Mammary epithelial cell (primary cell): ENCODE measurements at places on chromosomes 12 and 14. TPM values are rescaled to one million over a fixed set of nuclear protein-coding genes. Genes with fewer than 3 reads are reported as not detected.
A peak's percentile ranks its signal among the peaks of the same experiment; 100 is the strongest.

GRCh38 chr12:19998411-19998810 is 369.9 kb upstream of the PDE3A start:
- DNase-seq, result no peak

GRCh38 chr12:128829861-128830504 is 6.2 kb upstream of the SLC15A4 start:
- DNase-seq, result no peak

The INSM2 gene
- not detected for total RNA-seq

GRCh38 chr14:24327303-24327702 is 7.6 kb downstream of the ADCY4 start:
- DNase-seq, result no peak

The RPL10L gene
- not detected in 2 replicates for total RNA-seq

The TEX52 gene
- total RNA-seq, result not detected in 2 replicates

The CD163 gene
- total RNA-seq, result not detected in 2 replicates

The GPX2 gene
- total RNA-seq, result 3.3 and 22.0 TPM in 2 replicates

- DNase-seq, result no peak
Measured at GRCh38 chr12:100800723-100801122, 6.1 kb downstream of the ANO4 start.

The NKX2-1 gene
- total RNA-seq, result not detected

- no peak for DNase-seq
Measured at GRCh38 chr14:47676315-47676617, 861 bp upstream of the MDGA2 start.

- DNase-seq, result no peak
Measured at GRCh38 chr14:101074196-101075024, 170.9 kb upstream of the RTL1 start.

DNA sequence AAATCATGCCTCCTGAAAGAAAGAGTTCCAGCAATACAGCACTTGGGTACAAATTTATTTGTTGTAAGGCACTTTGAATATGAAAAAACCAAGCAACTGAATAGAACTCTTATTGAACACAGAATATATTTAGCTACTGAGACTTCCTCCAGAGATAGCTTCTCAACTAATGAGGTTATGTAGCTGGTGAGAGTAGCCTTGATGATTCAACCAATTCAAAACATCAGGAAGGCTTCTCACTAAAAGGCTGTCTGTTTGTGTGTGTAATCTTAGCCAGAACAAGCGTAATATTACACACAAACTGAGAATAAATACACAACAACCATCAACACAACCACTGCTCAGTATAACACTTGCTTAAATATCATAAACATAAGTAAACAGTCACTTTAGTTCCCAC is 20.4 kb downstream of the EIF2B2 start:
- no peak for DNase-seq

DNA sequence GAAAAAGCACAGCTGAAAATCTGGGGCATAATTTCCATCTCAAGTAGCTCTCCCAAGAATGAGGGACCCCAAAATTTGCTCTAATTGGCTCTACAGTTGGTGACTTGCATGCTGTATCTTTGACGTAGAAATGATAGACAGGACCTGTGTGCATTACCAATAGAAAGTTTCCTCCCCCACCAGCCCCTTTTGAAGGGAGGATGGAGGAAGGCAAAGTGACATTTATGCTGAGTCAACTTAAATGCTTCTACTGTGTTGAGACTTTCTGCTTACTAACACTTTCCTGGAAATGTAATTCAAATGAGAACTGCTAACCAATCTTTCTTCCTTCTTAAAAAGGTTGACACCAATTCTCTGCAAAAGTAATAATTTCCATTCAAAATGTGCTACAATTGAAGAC is 31.9 kb downstream of the TSPAN8 start:
- no peak for DNase-seq

DNA sequence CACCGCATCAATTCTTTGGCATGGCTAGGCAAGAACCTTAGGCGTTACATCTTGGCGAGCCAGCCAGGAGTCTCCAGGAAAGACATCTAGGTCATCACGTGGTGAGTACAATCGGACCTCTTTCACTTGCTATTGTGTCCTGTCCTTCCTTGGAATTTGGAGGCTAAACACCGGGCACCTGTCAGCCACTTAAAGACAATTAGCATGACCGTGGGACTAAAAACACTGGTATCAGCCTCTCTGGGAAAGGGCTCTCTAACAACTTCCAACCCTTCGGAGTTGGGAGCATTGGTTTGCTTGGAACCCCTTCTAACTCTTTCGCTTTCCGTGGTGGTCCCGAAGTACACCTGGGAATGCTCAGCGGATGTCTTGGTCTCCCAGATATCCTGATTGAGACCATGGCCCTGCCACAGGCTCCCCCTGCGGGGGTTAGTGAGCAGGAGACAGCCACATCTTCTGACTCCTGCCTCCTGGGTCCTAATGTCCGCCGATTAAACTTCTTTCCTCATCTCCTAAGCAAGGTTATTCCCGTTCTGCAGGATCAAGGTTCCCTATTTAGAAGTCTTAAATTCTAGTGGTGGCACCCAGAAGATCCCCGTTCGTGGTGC is 971.7 kb downstream of the FSCB start:
- DNase-seq, result no peak

DNA sequence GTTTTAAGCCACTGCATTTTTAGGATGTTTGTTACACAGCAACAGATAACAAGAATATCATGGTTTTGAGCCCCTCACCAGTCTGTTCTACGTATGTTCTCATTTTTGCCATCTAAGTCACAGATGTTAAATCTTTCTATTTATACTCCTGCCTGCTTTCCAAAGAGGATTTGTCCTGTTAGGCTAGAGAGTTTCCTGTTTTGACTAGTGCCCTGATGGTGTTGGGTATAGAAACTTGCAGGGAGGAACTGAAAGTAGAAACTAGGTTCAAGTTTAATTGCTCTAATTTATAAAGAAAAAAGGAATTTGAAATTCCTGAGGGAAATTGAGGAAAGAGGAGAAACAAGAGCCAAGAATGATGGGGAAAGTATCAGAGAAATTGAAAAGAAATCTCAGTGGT is 74.4 kb upstream of the COCH start:
- DNase-seq, result no peak

GRCh38 chr12:50112456-50113218 is 601 bp downstream of the COX14 start:
- no peak for DNase-seq

GRCh38 chr14:82879949-82880535 is 1346.4 kb upstream of the SEL1L start:
- DNase-seq, result no peak

The ABCC9 gene
- total RNA-seq, result under 0.01 TPM

- no peak for DNase-seq
Measured at GRCh38 chr14:84162633-84163032, 1367.3 kb upstream of the FLRT2 start.

DNA sequence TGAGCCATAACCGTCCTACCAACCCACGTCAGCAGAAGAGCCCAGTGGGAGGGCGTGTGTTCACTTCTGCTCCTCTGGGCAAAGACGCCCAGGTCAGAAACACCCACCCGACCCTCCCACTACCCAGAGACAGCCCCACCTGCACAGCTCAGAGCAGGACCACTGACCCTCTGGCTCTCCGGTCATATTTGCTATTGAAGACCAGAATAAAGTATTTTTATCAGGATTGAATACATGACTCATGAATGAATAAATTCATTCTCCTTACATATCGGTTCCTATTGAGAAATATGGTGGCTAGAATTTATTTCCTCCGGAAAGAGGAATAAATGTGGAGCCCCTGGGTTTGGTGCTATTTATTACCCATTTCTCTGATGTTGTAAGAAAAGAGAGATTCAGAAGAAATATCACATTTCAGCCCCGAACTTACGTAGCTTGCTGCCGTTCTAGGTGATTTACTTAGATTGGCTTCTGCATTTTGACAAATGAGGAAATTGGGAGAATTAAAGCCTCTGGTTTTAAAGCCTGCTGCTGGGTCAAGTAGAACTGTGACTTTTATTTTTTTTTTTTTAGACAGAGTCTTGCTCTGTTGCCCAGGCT is 36.4 kb upstream of the P2RX7 start:
- DNase-seq, result no peak

The RBP5 gene
- not detected for total RNA-seq

The NOVA1 gene
- total RNA-seq, result not detected in 2 replicates

- DNase-seq, result peak; percentile 90
Measured at GRCh38 chr12:77032406-77032805, 33.0 kb downstream of the E2F7 start.

- DNase-seq, result no peak
Measured at GRCh38 chr14:68651075-68651474, 141.8 kb downstream of the ZFP36L1 start.

- peak; percentile 46 for DNase-seq
Measured at GRCh38 chr12:108414021-108414420, 74.9 kb upstream of the CMKLR1 start.

GRCh38 chr12:91985002-91985787 is 160.5 kb downstream of the BTG1 start:
- DNase-seq, result no peak

DNA sequence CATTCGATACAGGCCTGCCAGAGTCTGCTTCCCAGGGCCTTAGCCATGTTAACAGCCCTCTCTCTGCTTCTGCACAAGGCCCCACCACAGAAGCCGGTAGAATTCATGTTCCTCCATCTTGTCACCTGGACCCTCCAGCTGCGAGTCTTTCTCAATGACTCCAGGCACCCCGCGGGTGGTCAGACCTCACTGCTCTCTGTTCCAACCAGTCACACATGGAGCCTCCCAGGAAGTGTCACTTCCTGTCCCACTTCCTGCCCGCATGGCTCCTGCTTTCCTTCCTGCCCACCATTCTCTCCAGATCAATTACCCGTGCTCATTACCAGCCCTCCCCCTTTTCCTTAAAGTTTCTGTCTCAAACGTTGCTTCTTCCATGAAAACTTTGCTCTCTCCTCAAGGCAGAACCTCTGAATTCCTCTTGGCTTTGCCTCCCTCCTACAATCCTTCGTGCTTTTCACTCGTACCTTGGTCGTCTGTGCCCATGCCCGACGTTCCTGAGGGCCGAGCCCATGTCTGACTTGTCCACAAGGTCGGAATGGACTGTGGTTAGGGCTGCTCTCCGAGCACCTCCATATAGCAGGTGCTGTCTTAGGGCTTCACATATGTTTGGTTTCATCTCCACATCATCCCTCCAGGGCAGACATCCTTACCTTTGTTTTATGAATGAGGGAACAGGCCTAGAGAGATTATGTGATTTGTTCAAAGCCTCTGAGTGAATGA is 172.1 kb downstream of the TSPAN9 start:
- DNase-seq, result no peak

The SMOC1 gene
- 24.9 and 44.9 TPM in 2 replicates for total RNA-seq

The HOXC13 gene
- 10.2 and 11.6 TPM in 2 replicates for total RNA-seq

The KRT74 gene
- total RNA-seq, result not detected in 2 replicates

DNA sequence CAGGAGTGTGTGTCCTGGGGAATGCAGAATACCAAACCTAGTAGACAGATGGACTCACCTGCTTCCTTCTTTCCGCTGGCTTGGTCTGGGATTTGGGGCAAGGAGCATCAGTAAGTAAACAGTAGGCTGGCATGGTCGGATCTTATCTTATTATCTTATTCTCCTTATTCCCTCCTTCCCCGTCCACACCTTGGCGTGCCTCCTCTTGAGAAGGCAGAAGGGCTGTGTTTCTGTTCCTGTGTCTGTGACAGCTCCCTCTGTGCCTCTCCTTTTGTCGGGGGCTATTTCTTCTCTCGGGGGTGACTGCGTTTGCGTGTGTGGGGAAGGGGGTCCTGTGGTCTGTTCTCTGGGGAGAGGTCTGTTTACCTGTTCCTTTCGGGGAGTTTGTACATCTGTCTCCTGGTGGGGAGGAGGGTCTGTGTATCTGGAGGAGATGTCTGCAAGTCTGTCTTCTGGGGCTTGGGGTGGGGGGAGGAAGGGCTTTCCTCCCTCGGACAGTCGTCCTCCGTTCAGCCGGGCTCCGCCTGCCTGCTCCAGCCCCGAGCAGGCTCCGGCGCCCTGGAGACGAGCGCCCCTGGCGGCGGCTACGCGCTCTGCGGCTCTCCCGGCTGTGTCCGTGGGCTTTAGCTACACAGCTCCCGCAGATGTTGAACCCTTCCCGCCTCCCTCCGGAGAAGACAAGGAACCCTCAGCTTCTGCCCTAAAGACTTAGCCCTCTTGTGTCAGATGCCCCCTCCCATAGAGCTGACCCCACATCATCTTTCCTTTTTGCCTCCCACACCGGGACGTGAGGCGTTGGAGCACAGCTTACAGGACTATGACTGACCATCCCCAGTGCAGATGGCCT is 4.4 kb downstream of the KRT86 start:
- DNase-seq, result peak; percentile 73

The GLT1D1 gene
- total RNA-seq, result not detected

The CELA1 gene
- not detected in 2 replicates for total RNA-seq

- peak; percentile 14 for DNase-seq
Measured at GRCh38 chr14:81157431-81157830, 63.3 kb downstream of the GTF2A1 start.

The ACVR1B gene
- total RNA-seq, result 13.7 TPM

- DNase-seq, result no peak
Measured at GRCh38 chr12:202081-202731, 11.8 kb downstream of the SLC6A12 start.

- DNase-seq, result no peak
Measured at GRCh38 chr14:58656671-58657411, 19.1 kb downstream of the DACT1 start.

GRCh38 chr14:58638231-58639197 is 752 bp downstream of the DACT1 start:
- peak; percentile 28 for DNase-seq

GRCh38 chr12:118271770-118272417 is 100.8 kb downstream of the TAOK3 start:
- peak; percentile 83 for DNase-seq

DNA sequence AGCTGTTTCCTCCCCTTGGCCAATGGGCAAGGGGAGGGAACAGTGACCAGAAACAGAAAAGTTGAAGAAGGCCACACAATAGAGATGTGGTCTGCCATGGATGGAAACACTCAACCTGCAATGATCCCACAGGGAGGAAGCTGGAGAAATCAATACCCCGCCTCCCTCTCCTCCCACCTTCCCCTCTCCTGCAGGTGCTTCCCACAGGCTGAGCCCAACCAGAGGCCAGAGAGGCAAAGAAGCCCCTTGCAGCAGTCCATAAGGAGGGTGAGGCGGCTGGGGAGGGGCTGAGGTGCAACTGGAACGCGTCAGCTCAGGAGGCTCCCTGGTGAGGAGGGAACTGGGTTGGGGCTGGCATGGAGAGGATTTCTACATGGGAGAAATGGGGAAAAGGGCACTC is 84.0 kb downstream of the RNF34 start:
- no peak for DNase-seq

- peak; percentile 77 for DNase-seq
Measured at GRCh38 chr12:1474574-1475153, 119.7 kb downstream of the FBXL14 start.

The ACOT2 gene
- 9.6 and 17.6 TPM in 2 replicates for total RNA-seq

GRCh38 chr12:119592232-119592631 is 1.3 kb upstream of the TMEM233 start:
- DNase-seq, result no peak

GRCh38 chr12:102063069-102063468 is 1.3 kb upstream of the WASHC3 start:
- DNase-seq, result no peak

- DNase-seq, result no peak
Measured at GRCh38 chr12:124413915-124414314, 119.0 kb downstream of the RFLNA start.

The ADCY6 gene
- 30.5 and 35.1 TPM in 2 replicates for total RNA-seq

GRCh38 chr12:119308708-119309456 is 25.6 kb upstream of the CCDC60 start:
- DNase-seq, result no peak

The DLGAP5 gene
- total RNA-seq, result 7.8 and 33.9 TPM in 2 replicates
